ENCODE measurements at places on chromosomes 7 and 10.

DNA sequence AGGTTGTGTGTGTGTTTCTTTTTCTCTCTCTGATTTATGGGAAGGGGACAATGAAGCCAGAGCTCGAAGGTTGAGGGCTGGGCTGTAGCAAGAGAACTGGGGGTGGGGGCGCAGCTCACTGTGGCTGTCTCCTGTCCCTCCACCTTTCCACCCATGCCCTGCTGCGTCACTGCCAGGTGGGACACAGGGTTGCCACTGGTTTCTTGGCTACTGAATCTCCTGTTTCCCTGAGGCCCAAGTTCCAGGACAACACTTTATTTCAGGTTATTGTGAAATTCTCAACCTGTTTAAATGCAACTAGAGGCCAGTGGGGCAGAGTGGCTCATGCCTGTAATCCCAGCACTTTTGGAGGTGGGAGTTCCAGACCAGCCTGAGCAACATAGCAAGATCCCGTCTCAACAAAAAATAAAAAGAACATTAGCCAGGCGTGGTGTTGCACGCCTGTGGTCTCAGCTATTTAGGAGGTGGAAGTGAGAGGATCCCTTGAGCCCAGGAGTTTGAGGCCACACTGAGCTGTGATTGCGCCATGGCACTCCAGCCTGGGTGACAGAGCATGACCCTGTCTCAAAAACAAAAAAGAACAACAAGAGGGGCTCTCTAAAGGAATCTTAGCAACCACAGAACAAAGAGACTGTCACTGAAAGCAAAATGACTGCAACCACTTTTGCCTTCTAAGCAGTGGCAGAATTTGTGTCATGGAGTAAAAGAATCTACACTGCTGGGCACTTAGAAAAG, 22.6 kb downstream of the TBATA start:
- no peak for DNase-seq

GRCh38 chr7:24130631-24131030, 153.4 kb upstream of the NPY start:
- DNase-seq = no peak

DNA sequence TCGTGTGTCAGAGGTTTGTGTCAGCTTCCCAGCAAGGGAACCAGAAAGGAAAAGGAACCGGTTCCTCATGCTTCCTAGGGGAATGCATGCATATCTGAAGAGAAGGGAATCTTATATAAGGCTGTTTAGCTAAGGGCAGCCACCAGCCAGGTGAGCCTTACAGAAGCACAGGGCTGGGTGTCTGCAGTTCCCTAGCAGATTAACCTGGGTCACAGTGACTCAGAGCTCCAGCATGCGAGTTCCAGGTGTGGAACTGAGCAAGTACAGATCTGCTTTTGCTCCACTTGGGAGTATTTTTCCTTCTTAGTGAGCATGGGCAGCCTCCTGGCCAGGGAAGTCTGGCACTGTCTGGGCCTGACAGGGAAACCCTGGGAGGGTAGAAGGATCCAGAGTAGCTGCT, 957 bp upstream of the ANKRD2 start:
- no peak for DNase-seq

GRCh38 chr10:126736727-126737126, 66.2 kb upstream of the C10orf90 start:
- DNase-seq = no peak

GRCh38 chr10:87650838-87651589, 8.7 kb upstream of the PAPSS2 start:
- no peak for DNase-seq

DNA sequence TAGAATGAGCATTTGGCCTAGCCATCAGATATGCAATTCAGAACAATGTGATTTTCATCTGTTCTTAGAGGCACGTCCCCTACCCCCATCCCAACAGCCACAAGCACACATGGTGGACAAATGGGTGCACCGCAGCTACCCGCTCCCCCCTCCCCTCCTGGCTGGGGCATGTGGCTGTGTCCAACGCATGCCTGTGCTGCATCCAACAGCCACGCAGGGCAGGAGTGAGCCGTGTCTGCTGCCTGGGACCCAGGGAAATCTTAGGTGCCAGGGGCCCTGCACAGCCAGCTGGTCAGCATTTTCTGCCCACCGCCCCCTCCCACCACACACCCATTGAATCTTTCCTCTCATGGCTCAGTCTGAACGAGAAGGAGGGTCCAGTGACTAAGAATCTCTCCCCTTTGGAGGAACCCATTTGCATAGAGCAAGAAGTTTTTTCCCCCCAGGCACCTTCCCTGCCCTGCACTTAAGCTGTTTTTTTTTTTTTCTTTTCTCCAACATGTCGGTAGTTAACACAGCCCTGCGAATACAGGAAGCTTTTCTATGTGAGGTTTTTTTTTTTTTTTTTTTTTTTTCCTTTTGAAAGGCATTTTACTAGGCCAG, 138.9 kb downstream of the WDR11 start:
- DNase-seq = no peak

DNA sequence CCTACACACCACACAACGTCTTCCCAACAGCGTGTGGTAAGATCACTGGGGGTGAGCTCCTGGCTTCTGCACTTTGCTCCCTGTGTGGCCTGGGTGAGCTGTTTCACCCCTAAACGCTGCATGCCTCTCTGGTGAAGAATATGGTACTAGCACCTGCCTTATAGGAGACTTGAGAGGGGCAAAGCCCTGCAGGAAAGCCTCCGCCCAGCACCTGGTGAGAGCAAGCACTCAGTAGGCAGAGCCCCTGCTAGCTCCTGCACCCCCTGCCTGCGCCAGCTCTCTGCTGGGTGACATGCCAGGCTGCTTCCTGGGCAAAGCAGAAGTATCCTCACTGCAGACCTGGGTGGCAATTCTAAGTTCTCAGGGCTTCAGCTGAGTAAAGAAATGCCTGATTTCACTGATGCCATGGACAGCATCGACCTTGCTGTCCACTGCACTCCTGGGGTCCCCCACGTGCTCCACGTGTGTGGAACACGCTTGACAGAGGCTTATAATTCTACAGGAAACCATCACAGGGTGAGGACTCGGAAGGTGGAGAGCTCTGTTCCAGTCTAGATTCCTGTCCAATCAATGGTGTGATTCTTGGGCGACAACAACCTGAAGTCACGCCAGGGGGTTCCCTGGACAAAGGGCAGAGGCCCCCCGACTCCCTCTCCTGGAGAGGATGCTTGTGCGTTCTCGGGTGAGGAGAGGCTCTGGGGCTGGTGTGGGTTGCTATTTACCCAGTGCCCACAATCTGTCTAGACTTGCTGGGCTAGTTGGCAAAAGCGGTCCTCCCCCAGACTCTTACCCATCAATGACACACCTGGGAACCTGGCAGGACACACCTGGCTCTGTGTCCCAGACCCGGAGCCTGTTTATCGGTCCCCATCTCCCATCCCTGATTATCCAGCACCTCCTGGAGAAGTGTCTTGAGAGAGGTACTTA, 5.0 kb upstream of the CALML5 start:
- DNase-seq = no peak

DNA sequence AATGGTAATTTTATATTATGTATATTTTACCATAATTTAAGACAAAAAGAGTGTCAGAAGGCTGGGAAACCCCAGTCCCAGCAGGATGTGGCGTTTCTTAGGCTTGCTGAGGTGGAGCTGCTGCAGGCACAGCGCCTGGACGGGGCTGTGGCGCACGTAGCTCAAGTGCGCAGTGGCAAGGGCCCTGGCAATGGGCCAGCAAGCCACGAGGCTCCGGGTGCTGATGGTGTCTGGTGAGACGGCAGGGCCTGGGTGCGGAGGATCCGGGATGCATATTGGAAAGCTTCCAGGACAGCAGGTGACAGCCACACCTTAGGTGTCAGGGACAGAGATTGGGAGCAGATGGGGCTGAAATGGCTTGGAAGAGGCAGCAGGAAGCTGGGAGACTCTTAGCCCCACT, 37.2 kb downstream of the CLEC2L start:
- no peak for DNase-seq

DNA sequence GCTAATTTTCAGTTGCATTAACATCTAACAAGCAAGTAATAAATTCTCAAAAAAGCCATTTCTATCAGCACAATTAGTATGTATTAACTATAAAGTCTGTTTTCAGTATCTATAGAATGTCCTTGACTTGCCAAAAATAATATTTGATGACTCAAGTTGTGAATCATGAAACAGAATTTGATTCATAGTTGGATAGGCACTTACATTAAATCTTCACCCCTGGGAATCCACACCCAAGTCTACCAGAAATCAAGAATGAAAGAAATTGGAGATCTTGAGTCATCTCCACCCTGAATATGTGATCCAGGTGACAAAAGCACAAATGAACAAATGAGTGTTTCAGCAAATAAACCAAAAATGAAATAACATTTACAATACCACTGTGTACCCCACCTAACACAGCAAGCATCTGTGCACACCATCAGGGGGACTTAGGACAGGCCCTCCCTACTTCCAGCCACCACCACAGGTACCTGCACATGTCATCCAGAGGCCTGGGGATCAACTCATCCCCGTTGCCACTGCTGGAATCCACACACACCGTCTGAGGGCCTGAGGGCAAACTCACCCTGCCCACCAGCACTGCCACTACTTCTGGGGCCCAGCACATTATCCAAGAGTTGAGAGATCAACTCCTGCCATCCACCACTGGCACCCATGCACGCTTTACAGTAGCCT, 160.1 kb downstream of the MTERF1 start:
- DNase-seq = no peak

DNA sequence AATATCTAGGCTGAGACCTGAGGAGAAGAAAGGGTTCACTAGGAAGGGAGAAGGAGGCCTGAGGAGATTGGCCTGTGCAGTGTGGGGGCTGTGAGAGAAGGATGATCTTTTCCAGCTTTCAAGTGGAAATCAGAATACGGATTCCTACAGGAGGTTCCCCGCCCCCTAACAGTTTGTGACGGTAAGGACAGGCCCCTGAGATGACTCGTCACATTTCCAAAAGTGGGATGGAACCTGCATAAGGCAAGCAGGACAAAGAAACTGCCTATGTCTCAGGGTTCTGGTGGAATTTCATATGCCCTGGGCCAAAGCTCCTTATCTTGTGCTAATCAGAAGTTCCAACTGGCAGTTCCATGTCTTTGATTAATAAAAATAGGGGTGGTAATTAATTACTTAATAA, 275.6 kb downstream of the SNX10 start:
- no peak for DNase-seq

GRCh38 chr10:126690534-126690933, 20.0 kb upstream of the C10orf90 start:
- no peak for DNase-seq

- no peak for DNase-seq
Measured at GRCh38 chr10:100356067-100357017, 9.3 kb downstream of the SCD start.

DNA sequence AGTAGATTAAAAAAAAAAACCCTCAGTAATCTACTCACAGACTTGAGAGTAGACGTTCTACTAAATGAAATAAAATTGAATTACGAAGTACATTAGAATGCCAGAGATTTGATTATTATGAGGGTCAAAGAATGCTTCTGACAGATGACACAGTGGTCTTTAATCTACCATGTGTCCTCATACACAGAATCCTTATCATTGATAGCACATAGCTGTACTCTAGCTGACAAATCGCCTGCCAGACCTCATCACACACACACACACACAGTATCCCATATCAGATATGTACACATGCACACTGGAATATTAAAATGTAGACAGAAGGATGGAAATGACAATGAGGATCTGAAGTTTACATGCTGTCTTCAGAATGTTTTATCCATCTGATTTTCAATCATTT, 104.6 kb downstream of the SORCS1 start:
- DNase-seq = no peak

GRCh38 chr10:21497177-21497807, 28.2 kb downstream of the SKIDA1 start:
- DNase-seq = peak; percentile 32

DNA sequence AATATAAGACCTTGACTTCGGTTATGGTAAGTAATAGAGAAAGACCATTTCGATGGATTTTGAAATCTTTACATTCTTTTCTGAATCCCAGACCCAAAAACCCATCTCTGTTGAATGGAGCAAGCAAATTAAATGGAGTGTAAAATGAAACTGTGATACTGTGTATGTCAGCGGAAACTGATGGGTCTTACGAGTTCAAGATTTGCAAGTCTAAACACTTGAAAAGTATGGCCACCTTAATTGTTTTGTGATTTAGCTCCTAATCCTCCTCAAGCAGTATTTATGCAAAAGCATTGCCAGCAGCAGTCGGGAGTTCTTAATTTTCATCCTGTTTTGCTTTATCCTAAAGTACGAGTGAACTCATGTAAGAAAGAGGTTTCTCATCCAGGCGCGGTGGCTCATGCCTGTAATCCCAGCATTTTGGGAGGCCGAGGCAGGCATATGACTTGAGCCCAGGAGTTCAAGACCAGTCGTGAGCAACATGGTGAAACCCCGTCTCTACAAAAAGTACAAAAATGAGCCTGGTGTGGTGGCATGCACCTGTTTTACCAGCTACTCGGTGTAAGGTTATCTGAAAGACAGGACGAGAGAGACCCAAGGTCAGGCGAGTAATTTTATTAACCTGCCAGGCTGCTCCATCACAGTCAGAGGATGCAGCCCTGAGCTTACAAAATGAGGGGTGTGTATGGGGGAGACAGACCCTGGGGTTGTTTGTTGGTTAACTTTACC, 5.8 kb upstream of the DHTKD1 start:
- DNase-seq = no peak

GRCh38 chr7:15439853-15440252, 122.0 kb downstream of the AGMO start:
- DNase-seq = no peak

GRCh38 chr10:99895867-99896266, 113.4 kb downstream of the ABCC2 start:
- no peak for DNase-seq

GRCh38 chr10:104127411-104127810, 5.4 kb downstream of the SFR1 start:
- no peak for DNase-seq

DNA sequence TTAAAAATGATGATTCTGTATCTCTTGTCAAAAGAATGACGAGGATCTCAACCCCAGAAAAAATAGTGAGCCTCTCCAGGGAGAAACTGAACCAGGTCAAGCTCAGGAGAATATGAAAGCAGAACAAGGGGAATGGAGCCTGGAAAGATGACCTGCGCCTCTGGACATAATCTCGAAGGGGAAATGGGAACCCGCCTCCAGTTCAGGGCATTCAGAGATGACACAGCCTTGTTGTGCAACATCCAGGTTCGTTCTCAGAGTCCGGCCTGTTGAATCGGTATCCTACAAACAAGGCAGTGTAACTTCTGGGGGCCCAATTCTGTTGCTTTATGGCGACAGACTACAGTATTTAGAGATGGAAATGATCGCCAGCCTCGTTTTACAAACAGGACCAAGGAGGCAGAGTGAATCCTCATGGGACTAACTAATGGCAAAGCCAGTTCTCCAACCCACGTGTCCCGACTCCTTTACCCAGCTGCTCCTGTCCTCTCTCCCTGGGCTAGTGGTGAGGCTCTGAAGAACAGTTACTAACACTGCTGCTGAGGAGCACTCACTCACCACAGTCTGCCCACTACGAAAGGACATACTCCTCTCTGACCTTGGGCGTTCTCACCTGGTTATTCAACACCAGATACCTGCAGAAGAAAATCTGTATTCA, 67.6 kb downstream of the JAZF1 start:
- no peak for DNase-seq

GRCh38 chr10:111384556-111384955, 307.7 kb downstream of the ADRA2A start:
- DNase-seq = no peak

GRCh38 chr7:112036071-112036470, 170.1 kb downstream of the DOCK4 start:
- DNase-seq = no peak
